ENCODE measurements at places on chromosomes 3 and 15.

GRCh38 chr3:133271042-133271441 lies 128.8 kb upstream of the BFSP2 start:
- H3K36me3 ChIP-seq: no peaks in the 10 kb centered on the region
- H3K27me3 ChIP-seq: no peaks in the 10 kb centered on the region
- no peak overlapping the region for H3K4me3 ChIP-seq
- peak; percentile 65 for DNase-seq
- H3K4me1 ChIP-seq: no peaks in the 10 kb centered on the region

GRCh38 chr15:78369161-78369560 lies 29.0 kb downstream of the CRABP1 start:
- H3K36me3 ChIP-seq: no peaks in the 10 kb centered on the region
- no peak for DNase-seq
- no peak overlapping the region for H3K4me3 ChIP-seq
- H3K27ac ChIP-seq: no peak overlapping the region

DNA sequence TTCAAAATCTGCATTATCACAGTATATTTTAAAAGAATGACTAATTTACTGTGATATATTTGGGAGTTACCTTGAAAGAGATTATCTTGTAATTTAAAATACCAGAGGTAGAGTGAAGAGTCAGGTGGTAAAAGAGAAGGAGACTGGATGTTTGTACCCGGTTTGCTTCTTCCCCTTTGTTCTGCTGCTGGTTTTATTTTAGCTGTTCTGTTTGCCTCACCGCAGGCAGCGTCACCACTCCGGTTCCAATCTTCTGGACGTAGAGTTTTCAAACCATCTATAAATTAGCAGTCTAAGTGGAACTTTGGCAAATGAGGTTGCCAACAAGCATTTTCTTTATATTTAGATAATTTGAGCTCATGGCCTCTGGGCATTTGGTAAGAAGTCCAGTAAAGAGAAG lies 38.2 kb downstream of the PPARG start:
- no peaks in the 10 kb centered on the region for H3K36me3 ChIP-seq
- no peaks in the 10 kb centered on the region for H3K4me1 ChIP-seq
- DNase-seq: no peak
- no peak overlapping the region for H3K27ac ChIP-seq
- no peak overlapping the region for H3K4me3 ChIP-seq
- H3K27me3 ChIP-seq: no peaks in the 10 kb centered on the region

- no peak for DNase-seq
- H3K4me3 ChIP-seq: no peak overlapping the region
- H3K4me1 ChIP-seq: no peaks in the 10 kb centered on the region
- H3K36me3 ChIP-seq: peaks cover 3% of the 10 kb centered on the region
Observed at GRCh38 chr3:17456046-17456445, 286.4 kb downstream of the TBC1D5 start.

All from lung (tissue), 17 donors.